OCI-M1 (cell line): ENCODE measurements at places on chromosomes 7 and 10.

DNA sequence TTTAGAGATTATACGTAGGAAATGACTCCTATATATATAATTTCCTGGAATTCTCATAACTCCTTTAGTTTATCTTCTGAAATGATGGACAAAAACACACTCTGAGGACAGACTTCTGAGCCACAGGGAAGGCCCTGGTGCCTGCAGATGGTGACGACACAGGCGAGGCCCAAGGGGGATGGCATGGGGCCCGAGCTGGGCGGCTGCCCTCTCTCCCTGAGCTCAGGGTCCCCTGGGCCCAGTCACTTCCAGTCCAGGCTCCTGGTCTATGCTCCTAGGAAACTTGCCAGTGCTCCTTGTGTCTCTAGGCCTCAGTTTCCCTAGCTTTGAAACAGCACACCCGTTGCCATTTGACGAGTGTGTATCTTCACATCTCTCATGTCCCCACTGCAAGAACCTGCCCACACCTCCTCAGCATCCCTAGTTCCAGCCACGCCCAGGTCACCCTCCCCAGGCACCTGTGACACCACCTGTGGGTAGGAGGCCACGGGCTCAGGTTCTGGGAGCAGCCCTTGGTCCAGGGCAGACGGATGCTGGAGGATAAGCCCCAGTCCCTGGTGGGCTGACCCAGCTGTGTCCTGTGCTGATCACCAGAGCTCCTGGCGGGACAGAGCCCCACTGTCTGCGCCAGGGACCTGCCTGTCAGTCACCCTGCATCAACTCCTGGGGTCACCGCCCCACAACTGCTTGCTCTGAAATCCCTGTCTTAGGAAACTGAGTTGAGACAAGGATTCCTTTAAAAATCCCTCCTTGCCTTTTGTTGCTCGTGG, 23.4 kb upstream of the SHH start:
- no peak for DNase-seq

DNA sequence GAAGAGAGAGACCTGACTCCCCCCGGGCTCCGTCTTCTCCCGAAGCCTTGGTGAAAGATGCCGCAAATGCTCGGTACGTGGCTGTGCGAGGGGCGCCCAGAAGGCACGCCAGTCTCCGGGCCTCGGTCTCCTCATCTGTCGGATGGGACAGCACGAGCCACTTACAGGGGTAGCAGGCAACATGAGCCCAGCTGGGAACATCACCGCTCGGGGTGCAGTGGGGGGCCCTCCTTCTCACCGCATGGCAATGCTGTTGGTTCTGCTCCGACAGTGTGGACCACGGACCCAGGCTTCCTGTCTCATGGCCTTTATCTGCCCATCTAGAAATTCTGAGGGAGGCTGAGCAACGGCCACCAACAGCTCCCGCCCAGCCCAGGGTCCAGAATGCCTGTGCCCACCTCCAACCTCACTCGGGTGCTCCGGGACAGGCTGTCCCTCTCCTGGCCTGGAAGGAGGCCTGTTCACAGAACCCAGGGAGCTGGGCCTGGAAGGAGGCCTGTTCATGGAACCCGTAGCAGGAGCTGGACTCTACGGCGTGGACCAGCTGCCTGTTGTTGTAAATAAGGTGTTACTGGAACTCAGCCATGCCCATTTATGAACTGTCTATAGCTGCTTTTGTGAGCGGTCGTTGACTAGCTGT, 15.8 kb downstream of the ADAP1 start:
- DNase-seq = no peak

GRCh38 chr10:49649936-49650723, 29.3 kb upstream of the C10orf53 start:
- DNase-seq = no peak

- DNase-seq = no peak
Observed at GRCh38 chr10:72126872-72127232, 38.5 kb upstream of the SPOCK2 start.

DNA sequence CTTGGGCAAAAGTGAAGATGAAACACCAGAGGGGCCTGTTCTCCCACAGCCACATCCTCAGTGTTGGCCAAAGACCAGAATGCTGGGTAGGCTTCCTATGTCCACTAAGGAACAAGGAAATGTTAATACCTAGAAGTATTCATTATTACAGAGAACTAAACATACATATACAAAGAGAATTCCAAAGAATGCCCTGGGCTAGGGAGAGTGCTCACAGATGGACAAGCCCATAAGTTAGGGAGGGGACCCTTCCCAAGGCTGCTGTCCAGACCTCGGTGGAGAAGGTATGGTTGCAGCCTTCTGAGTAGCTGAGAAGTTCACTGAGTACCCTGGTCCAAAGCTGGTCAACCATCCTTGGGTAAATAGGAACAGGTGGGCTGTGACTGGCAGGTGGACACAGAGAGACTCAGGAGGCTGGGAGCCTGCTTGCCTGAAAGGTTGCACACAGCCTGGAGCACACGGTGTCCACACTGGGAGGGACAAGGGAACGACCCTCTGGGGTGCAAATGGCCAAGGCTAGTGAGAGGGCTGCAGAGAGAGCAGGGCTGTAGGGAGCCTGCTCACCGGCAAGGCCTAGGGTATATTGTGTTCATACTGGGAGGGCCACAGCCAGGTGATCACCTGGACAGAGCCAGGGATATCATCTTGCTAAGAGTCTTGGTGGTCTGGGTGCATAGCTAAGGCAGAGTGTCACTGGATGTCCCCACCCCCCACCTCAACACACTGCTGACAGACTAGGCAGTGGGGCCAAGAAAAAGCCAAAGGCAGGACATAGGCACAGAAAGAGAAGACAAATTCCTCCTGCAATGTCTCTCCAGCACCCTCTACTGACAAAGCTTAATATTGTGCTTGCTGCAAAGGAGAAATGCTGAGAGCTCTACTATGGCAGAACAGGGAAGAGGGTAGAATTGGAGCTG, 40.3 kb downstream of the CPVL start:
- DNase-seq = peak; percentile 75

DNA sequence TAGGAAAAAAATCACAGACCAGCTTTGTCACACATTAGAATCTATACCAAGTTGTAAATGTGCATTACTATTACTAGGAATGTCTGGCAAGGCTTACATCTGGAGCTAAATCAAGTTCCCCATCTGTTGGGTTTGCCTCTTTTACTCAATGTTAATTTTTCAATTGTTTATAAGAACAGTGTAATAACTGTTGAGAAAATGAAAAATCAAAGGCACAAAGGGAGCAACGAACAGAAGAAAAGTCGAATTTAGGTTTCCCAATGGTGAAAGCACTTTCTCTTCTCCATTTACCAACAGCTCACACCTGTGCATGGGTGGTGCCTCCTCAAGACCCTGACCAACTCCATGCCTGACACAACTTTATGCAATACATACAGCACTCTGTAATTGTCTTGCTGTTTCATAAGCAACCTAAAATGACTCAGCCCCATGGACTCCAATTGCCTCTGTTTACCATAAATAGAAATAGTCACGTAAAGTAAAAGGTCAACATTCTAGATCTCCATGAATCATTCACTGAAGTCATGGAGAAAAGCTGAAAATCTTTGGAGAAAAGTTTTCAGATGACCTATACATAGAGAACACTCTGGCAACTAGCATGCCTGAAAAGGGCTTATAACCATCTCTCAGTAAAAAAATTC, 95.5 kb upstream of the KCNIP2 start:
- DNase-seq = no peak

- DNase-seq = peak; percentile 55
Observed at GRCh38 chr10:54469587-54470323, 331.3 kb downstream of the PCDH15 start.

GRCh38 chr10:44981172-44982113, 2.8 kb upstream of the DEPP1 start:
- peak; percentile 58 for DNase-seq

DNA sequence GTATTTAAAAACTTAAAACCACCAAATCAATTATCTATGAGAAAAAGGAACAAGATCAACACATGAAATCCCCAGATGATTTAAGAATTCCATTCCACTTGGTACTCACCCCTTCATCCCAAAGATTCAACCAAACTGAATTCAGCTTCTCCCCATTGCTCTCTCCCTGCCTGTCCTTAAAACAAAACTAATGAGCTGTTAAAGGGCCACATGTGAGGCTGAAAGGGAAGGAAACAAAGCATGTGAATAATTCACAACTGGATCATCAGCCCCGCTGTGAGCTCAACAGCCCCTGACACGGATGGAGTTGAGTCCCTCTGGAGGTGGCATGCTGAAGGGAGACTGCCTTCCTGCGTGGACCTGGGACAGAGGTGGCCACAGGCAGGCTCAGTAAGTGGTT, 32.9 kb downstream of the VOPP1 start:
- DNase-seq = no peak

DNA sequence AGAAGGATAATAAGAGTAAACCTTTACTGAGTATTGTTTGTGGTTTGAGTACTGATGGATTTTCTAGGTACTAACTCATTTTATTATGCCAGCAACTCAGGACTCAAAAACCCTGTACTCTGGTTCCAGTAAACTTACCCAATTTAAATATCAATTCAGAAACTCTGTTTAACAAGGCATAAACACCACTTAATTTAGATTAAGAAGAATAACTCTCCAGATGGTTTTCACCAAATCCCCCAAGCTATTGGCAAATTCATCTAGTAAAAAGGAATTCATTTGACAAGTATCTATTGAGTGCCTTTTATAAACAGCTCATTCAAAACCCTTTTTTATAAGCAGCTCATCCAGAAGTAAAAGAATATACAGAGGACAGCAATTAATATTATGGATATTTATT, 572.4 kb downstream of the PHTF2 start:
- DNase-seq = no peak

DNA sequence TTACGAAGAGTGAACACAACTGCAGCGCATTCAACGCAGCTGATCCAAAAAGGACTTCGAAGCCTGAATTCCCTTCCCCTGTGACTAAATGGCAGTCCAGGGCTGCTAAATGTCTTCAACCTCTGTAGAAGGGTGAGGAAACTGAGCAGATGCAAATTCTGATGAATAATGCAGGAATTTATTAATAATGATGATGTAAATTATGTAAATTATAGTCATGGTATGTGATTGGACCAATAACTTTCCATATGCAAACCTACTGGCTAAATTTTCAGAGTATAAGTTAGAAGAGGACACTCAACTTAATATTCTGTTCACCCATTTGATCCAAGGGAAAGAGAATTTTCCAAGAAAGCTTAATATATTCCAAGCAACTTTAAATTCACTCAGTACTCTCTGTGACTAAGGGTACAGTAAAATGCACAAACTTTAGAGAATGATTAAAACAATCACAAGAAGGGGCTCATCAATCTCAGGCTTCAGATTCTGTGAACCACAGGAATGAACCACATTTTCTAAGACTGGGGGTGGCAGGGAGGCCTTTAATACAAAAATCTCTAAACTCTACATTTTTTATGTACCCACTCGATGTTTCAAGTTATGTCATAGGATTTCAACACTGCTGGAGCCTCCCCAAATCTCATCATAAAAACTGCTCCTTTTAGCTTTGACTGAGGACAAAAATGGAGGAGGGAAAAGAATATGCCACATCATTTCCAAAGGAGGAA, 3.5 kb downstream of the FGFR2 start:
- no peak for DNase-seq

- DNase-seq = no peak
Observed at GRCh38 chr7:30175636-30176147, 40.9 kb downstream of the MTURN start.

DNA sequence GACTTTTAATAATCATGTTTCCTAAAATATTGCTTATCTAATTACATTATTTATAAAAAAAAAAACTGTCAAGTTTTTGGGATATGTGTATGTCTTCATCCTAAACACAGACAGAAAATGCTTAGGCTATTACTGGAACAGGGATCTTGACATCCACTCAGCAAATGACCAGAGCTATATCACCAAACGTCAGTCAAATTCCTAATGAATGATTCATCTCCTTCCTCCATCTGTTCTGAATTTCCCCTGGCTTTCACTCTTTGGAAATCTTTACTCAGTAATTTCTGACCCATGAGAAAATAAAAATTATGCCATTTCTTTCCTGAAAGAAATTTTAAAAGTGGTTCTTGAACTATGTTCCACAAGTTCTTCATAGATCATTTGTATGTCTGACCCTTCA, 552.4 kb upstream of the KCND2 start:
- no peak for DNase-seq

- DNase-seq = peak; percentile 58
Observed at GRCh38 chr10:61937631-61938351, 36.3 kb downstream of the ARID5B start.

DNA sequence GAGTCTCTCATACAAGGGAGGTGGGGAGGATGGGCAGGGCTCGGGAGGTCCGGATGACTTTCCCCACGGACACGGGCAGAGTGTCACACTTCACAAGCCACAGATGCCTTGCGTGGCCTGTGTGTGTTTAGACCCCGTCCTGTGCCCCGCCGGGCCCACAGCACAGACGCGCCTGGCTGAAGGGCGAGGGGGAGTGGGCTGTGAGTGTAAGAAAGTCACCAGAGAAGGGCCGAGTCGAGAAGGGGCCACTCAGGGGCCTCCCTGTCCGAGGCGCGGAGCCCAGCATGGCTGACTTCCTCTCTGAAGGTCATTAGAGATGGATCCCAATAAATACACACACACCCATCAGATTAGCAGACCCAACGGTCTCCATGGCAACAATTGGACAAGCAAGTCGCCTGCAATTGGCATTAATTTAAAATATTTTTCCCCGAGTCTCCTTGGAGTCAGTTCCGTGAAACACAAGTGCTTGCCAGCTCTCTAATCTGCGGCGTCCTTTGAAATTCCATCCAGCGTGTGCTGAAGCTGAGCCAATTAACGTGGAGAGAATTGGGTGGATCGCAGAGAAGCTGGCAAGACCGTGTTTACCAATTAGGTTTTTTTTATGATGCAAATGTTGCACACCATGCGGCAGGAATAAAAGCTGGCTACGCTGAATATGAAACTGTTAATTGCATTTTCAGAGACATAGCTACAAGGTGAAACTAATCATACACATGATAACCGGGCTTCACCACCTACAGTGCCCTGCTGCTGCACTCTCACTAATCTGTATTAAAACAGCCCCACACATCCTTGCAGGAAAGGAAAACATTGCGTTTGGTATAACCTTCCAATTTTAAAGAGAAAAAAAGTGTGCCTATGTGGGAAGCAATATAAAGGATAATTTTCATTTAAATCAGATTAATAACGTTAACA, 571.2 kb downstream of the PTPRN2 start:
- DNase-seq = no peak

DNA sequence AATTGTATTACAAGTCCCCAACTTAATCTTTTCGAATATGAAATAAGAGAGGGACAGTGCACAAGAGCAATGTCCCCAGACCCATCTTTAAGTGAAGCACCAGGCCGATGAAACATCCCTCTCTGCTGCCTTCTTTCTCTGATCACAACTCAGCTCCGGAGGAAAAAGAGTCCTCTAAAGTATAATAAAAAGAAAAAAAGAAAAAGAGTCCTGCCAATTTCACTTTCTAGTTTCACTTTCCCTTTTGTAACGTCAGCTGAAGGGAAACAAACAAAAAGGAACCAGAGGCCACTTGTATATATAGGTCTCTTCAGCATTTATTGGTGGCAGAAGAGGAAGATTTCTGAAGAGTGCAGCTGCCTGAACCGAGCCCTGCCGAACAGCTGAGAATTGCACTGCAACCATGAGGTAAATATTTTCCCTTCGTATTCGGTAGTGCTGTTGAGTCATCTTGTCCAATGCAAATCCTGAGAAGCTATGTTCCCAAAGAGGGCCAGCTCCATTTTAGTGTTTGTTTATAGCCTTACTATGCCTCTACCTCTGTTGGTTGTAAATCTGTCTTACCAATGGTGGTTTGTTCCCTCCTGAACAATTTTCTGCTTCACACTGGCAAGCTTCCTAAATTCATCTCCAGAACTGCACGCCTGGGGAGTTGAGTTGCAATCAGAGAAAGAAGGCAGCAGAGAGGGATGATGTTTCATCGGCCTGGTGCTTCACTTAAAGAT, at the start of gene IFIT2:
IFIT2 (plus strand) TSS at position 326 of the 725 bp plus-strand sequence; CDS start at position 404, 78 bp downstream.
- peak; percentile 91 for DNase-seq

- DNase-seq = no peak
Observed at GRCh38 chr7:1520539-1521234, 9.8 kb upstream of the MAFK start.

GRCh38 chr7:141416650-141417270, 134.4 kb upstream of the AGK start:
- DNase-seq = no peak
